NCI-H774 (cell line): ENCODE measurements at places on chromosomes 6 and 20.

DNA sequence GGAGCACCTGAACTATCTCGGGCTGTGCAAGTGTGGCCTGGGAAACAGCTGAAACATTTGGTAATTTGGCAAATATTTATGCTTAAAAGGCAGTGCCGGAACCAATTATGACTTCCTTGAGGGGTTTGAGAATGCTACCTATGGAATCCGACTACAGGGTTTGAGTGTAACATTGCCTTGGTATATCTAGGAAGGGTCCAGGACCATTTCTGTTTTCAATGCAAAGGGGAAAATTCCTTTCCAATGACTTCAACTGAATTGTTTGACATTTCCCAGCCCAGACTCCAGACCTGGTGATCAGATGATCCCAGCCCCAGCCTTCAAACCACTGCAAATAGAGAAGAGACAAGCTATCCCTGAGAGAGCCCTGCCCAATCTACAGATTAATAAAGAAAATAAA is 4.6 kb upstream of the PPP1R3G start:
- DNase-seq = no peak

- DNase-seq = no peak
These were observed 113.1 kb upstream of the BACH2 start for GRCh38 chr6:90409700-90410099.

GRCh38 chr6:148273962-148274752 is 68.5 kb upstream of the SASH1 start:
- DNase-seq = no peak

DNA sequence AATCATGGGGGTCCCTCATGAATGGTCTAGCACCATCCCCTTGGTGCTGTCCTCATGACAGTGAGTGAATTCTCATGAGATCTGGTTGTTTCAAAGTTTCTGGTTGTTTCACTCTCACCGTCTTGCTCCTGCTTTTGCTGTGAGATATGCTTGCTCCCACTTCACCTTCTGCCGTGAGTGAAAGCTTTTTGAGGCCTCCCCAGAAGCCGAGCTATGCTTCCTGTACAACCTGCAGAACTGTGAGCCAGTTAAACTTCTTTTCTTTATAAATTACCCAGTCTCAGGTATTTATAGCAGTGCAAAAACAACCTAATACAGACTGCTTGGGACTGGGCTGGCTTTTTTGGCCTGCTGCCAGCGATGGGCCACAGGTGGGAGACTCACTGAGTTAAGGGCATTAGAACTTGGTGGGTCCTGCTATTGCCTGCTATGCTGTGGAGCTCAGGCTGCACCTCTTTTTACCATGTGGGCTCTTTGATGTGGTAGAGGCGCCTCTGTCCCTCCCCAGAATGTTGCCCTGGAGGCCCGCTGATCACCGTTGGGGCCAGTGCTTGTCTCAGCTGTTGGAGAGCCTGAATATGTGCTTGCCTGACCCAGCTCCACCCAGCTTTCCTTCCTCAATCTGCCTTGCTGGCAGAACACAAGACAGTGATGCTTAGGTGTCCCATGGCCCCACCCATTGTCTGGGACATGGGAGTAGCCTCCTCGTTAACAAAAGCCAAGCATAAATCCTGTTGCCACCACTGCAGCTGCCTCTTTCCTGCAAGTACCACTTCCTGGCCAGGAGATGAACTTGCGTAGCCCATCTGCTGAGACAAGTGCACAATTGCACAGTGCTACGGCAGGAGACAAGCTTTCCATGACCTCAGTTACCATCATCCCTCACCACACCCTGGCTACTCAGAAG is 47.1 kb downstream of the IGF2R start:
- DNase-seq = no peak

DNA sequence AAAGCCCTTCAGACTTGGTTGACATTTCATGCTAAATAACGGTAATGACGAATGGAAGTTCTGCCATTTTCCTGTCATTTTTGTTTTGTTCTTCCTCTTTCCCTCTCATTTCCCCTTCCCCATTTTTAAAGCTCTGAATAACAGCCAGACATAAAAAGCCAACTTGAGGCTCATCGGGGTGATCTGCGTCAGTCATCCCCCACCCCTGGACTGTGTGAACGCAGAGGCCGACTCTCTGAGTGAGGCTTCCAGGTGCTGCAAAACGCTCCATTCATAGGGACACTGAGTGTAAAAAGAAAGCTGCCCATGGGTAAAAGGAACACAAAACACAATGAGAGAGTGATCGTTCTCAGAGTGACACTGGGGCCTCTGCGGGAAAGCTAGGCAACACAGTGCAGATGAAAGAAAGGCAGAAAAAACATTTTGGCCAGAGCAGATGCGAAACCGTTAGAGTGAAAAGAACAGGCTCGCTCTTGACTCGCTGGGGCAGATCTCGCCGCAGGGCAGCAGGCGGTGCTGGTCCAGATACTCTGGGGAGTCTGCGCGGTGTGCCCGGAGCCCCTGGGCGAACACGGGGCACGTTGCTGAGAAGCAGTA is 684.8 kb downstream of the QKI start:
- DNase-seq = no peak

DNA sequence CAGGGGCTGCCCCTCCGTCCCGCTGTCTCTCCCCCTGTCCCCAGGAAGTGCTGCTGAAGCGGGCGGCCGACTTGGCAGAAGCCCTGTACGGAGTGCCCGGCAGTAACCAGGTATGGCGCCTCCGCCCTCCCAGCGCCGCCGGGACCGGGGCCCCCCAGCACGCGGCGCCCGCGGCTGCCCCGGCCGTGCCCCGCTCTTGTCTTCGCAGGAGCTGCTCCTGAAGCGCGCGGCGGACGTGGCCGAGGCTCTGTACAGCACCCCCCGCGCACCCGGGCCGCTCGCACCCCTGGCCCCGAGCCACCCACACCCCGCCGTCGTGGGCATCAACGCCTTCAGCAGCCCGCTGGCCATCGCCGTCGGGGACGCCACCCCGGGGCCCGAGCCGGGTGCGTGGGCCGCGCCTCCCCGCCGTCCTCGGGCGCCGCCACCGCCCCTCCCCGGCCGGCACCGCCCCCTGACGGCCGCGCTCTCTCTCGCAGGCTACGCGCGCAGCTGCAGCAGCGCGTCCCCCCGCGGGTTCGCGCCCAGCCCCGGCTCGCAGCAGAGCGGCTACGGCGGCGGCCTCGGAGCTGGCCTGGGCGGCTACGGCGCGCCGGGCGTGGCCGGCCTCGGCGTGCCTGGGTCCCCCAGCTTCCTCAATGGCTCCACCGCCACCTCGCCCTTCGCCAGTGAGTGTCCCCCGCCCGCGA is 48.4 kb downstream of the CPXM1 start:
- DNase-seq = peak; percentile 13

GRCh38 chr6:76240092-76240491 is 167.6 kb upstream of the IMPG1 start:
- no peak for DNase-seq

DNA sequence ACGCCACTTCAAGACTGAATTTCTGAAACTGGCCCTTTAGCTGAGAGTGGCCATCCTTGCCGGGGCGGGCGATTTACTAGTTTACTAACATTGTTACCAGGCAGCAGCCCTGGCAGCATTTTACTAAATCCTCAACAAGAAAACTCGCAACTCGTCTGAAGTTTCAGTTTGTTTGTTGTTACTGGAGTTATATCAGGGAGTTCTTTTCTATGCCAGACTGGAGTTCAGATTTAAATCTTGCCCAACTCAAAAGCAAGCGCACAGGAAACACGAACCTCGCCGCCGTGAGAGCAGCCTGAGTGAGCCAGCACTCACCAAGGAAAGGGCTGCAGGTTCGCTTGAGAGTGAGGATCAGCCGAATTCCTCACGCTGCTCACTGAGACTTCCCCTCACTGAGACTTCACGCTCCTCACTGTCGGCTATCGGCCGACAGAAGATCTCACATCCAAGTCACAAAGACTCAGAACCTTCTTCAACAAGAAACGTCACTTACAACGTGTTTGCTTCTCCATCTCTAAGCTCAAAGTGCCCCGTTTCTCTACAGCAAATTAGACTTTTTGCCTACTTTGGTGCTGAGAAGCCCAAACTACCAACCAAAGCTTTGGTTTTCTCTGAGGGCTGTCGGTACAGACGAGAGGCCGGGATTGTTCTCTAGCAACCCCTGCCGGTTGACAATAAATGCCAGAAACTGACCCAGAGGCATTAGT is 78.9 kb downstream of the OLIG3 start:
- peak; percentile 35 for DNase-seq

DNA sequence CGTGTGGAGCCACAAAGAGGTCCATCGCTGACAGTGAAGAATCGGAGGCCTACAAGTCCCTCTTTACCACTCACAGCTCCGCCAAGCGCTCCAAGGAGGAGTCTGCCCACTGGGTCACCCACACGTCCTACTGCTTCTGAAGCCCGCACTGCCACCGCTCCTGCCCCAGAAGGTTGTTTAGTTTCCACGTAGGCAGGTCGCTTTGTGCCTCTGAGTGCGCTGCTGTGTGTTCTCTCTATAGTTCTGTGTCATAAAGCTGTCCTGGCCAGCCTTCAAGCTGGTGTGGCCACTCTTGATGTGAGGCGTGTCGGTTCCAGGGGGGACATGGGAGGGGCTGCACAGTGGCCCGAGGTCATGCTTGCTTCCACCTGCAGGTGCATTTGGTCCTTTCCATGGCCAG is 6.4 kb upstream of the FAM209A start:
- DNase-seq = no peak
